ENCODE measurements at places on chromosomes 2 and 18. TPM values are rescaled to one million over a fixed set of nuclear protein-coding genes. Genes with fewer than 3 reads are reported as not detected.

FEV gene
- not detected for total RNA-seq

LCT gene
- total RNA-seq: 0.34 TPM

LINC00305 gene
- total RNA-seq: not detected

NABP1 gene
- 54.1 TPM for total RNA-seq

- no peak for DNase-seq
- no peak overlapping the region for H3K4me3 ChIP-seq
- no peaks in the 10 kb centered on the region for H3K27me3 ChIP-seq
- no peak overlapping the region for H3K27ac ChIP-seq
- H3K4me1 ChIP-seq: no peaks in the 10 kb centered on the region
- no peaks in the 10 kb centered on the region for H3K36me3 ChIP-seq
Observed at GRCh38 chr2:127172306-127172705, 47.8 kb downstream of the CYP27C1 start.

DNA sequence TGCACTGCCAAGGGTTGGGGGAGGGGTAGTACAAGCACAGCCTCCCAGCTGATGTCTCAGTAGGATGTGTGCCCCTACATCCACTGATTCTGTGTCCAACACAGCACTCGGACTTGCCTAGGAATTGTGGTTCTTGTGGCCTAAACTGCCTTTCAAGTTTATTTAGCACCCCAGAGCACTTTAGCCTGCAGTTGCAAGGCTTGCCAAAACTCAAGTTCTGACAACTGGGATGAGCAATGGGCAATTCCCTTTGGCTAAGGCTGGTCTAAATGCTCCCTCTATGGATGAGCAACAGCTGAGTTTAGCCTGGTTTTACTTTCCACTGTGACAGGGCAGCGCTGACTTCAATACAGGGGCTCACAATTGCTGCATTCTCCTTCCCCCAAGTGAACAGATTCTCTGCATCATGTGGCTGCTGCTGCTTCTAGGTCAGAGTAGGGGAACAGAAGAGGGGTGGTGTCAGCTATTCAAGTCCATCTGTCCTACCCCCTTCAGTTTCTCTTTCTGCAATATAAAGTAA, 471.5 kb downstream of the PIK3C3 start:
- no peaks in the 10 kb centered on the region for H3K4me1 ChIP-seq
- no peak overlapping the region for H3K4me3 ChIP-seq
- DNase-seq: no peak

DNA sequence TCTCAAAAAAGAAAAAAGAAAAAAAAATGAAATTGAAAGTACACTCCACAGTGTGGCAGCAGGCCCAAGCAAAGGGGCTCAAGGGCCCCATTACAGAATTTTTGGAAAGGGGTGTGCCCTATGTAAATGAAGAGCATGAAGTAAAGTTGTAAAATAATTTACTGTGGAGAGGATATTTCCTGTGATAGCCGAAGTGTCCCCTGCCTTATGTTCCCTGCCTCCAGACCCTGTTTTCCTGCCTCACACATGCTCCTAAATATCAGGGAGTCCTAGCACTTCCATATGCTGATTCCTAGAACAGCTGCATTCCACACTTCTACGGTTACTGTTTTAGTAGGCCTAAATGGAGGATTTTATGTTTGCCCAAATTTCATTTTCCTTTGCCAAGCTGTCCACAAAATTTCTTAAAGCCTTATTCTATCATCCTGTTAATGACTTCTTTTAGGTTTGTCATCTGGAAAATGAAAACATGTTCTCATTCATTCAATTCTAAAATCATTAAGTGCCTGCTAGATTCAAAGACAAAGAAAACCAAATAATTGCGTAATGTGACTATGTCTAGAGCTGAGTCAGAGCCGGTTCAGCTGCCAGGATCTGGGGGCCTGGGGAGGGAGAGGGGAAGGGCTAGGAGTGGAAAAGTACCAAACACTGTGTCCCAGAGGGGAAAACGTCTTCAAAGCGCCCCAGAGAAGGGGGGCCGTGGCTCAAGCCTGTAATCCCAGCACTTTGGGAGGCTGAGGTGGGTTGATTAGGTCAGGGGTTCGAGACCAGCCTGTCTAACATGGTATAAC, 25.9 kb upstream of the IMPA2 start:
- no peaks in the 10 kb centered on the region for H3K27me3 ChIP-seq
- H3K4me1 ChIP-seq: no peaks in the 10 kb centered on the region
- H3K4me3 ChIP-seq: no peak overlapping the region
- no peak for DNase-seq
- H3K36me3 ChIP-seq: no peaks in the 10 kb centered on the region
- no peak overlapping the region for H3K27ac ChIP-seq

DNA sequence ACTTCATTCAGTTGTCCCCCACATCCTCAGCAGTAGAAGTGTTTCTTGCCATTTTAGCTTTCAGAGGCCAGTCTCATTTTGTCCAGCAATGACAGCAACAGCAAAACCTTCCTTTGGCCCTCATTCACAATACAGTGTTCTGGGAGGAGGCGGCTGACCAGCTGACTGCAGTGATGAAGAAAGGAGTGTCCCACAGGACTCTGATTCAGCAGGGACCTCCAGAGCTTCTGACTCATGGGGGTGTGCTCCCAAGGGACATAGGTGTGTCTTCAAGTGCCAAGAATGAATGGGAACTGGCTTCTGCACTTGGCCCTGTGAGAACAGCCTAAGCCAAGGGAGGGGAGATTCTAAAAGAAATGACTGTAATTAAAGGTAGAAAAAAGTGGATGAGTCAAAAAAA, 147.0 kb upstream of the PELI1 start:
- H3K27me3 ChIP-seq: peaks cover 2% of the 10 kb centered on the region
- H3K4me3 ChIP-seq: no peak overlapping the region
- H3K4me1 ChIP-seq: peaks cover 2% of the 10 kb centered on the region
- DNase-seq: no peak
- no peak overlapping the region for H3K27ac ChIP-seq

- no peak overlapping the region for H3K27ac ChIP-seq
- no peaks in the 10 kb centered on the region for H3K36me3 ChIP-seq
- H3K4me1 ChIP-seq: no peaks in the 10 kb centered on the region
- DNase-seq: no peak
- H3K27me3 ChIP-seq: no peaks in the 10 kb centered on the region
- no peak overlapping the region for H3K4me3 ChIP-seq
Observed at GRCh38 chr18:75353357-75353756, 74.1 kb downstream of the SMIM21 start.

GRCh38 chr2:165839610-165840009, 45.6 kb upstream of the GALNT3 start:
- H3K36me3 ChIP-seq: no peaks in the 10 kb centered on the region
- H3K27me3 ChIP-seq: no peaks in the 10 kb centered on the region
- no peak overlapping the region for H3K4me3 ChIP-seq
- H3K27ac ChIP-seq: no peak overlapping the region
- DNase-seq: no peak

DNA sequence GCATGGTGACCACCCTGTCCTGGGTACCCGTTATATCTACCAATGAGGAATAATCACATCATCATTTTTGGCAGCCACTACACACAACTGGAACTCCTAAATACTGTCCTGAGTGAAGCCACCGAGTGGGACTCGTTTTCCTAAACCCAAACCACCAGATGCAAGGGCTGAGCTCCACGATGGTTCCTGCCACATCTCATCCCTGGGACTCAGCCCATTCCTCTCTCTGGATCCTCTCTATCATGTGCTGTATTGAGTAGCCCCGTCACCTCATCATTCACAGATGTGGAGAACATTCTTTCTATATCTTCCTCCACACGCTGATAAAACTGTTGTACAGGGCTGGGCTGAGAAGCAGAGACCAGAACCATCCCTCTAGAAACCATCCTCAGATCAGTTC, 79.4 kb upstream of the SMAD7 start:
- H3K27me3 ChIP-seq: peaks cover 6% of the 10 kb centered on the region
- no peak overlapping the region for H3K27ac ChIP-seq
- H3K4me3 ChIP-seq: no peak overlapping the region
- DNase-seq: no peak

DNA sequence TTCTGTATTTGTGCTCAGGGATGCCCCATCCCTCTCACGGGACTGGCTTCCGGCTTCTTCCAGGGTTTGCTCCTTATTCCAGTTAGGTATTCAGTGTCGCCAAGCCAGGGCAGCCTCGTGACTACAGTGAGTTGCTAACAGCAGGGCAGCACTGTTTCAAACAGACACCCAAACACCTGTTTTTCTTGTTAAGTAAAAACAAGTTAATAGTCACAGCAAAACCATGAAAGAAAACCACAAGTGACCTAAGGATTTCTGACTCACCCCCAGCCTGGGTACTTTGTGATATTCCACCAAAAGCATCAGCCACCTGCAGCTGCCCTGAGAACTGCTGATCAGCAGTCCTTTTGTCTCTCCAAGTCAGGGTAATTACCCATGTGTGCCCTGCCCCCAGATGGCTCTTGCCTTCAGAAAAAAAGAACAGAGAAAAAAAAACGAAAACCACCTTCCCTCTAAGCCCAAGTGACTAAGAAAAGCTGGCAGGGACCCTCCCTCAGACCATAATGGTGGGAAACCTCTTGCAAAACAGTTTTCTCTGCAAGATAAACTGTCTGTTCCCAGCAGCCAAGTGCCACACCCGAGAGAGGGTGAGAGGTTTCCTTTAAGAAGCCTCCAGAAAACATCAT, 178.2 kb downstream of the ANAPC1 start:
- DNase-seq: peak; percentile 44
- peaks cover 45% of the 10 kb centered on the region for H3K4me1 ChIP-seq
- no peak overlapping the region for H3K4me3 ChIP-seq
- peaks cover 6% of the 10 kb centered on the region for H3K27me3 ChIP-seq

- no peaks in the 10 kb centered on the region for H3K4me1 ChIP-seq
- DNase-seq: no peak
- no peaks in the 10 kb centered on the region for H3K27me3 ChIP-seq
- H3K36me3 ChIP-seq: no peaks in the 10 kb centered on the region
Observed at GRCh38 chr2:95386031-95386430, 16.5 kb upstream of the FAHD2A start.
